ENCODE measurements at places on chromosomes 4 and X. TPM values are rescaled to one million over a fixed set of nuclear protein-coding genes. Genes with fewer than 3 reads are reported as not detected.

Gene RAB40A
- total RNA-seq: 0.11 TPM

Gene FRAS1
- 3.0 TPM for total RNA-seq

Gene ZNF711
- 3.7 TPM for total RNA-seq

Gene CT47B1
- total RNA-seq: not detected

- DNase-seq: no peak
These were observed 75.2 kb downstream of the CORIN start for GRCh38 chr4:47762376-47763266.

- no peak for DNase-seq
These were observed 11.7 kb downstream of the PHEX start for GRCh38 chrX:22043872-22044271.

Measured in LHCN-M2 (cell line).